ENCODE measurements at places on chromosomes 5 and 9. TPM values are rescaled to one million over a fixed set of nuclear protein-coding genes. Genes with fewer than 3 reads are reported as not detected.

- H3K27ac ChIP-seq = peak overlapping the region; percentile 52
- no peaks in the 10 kb centered on the region for H3K36me3 ChIP-seq
- peaks cover 7% of the 10 kb centered on the region for H3K27me3 ChIP-seq
- H3K4me1 ChIP-seq = peaks cover 13% of the 10 kb centered on the region
- DNase-seq = no peak
These were observed 65.4 kb downstream of the PAX5 start for GRCh38 chr9:36968574-36969215.

DNA sequence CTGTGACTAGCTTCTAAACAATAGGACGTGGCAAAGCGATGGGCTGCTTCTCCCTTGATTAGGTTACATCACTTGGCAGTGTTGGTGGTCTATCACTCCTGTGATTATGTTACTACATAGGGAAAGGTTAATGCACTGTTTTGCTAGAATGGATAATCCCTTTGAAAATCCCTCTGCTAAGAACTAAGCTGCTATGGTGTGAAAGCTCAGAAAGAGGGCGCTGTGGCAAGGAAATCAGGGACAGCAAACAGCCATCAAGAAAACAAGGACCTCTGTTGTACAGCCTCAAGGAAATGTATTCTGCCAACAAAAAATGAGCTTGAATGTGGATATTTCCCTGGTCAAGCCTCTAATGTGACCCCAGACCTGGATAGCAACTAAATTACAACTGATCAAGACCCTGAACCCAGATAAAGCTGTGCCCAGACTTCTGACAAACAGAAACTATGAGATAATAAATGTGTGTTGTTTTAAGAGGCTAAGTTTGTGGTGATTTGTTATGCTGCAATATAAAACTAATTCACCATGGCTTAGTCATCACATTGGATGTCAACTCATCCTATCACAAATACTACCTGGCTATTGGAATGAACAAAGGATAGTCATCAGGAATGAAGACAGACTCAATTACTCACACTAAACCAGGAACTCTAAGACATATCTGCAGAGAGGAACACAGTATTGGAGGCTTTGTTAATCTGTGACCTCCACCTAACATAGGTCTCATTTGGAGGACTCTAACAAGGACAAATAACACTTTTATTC lies 1215.9 kb downstream of the EFNA5 start:
- no peak overlapping the region for H3K4me3 ChIP-seq
- H3K36me3 ChIP-seq = no peaks in the 10 kb centered on the region
- H3K27ac ChIP-seq = no peak overlapping the region
- H3K27me3 ChIP-seq = no peaks in the 10 kb centered on the region

DNA sequence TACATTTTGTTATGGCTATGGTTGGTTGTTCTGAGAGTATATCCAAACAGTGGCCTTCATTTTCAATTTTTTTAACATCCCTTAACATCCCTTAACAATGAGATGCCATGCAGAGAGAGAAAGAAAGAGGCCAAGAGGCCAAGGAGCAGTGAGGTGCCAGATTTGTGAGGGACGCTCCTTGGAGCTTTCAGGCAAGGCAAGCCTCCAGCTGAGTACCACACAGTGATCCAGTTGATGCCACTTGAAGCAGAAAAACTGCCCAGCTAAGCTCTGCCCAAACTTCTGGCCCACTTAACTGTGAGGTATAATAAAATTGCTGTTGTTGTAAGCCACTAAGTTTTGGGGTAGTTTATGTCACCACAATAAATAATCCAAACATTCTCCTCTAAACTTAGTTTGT lies 22.6 kb upstream of the EMB start:
- no peaks in the 10 kb centered on the region for H3K4me1 ChIP-seq
- H3K4me3 ChIP-seq = no peak overlapping the region
- no peaks in the 10 kb centered on the region for H3K36me3 ChIP-seq

GRCh38 chr5:134236318-134236717 lies 10.4 kb upstream of the PPP2CA start:
- H3K27me3 ChIP-seq = no peaks in the 10 kb centered on the region
- H3K27ac ChIP-seq = no peak overlapping the region
- peaks cover 9% of the 10 kb centered on the region for H3K4me1 ChIP-seq
- H3K36me3 ChIP-seq = no peaks in the 10 kb centered on the region

The REEP5 gene
- 108 TPM for total RNA-seq

GRCh38 chr5:71482132-71482531 lies 26.7 kb downstream of the BDP1 start:
- no peaks in the 10 kb centered on the region for H3K27me3 ChIP-seq
- H3K36me3 ChIP-seq = no peaks in the 10 kb centered on the region
- no peaks in the 10 kb centered on the region for H3K4me1 ChIP-seq

GRCh38 chr5:142178651-142179050 lies 70.1 kb downstream of the NDFIP1 start:
- H3K4me1 ChIP-seq = peaks cover 9% of the 10 kb centered on the region
- H3K36me3 ChIP-seq = no peaks in the 10 kb centered on the region
- no peak for DNase-seq
- no peaks in the 10 kb centered on the region for H3K27me3 ChIP-seq

DNA sequence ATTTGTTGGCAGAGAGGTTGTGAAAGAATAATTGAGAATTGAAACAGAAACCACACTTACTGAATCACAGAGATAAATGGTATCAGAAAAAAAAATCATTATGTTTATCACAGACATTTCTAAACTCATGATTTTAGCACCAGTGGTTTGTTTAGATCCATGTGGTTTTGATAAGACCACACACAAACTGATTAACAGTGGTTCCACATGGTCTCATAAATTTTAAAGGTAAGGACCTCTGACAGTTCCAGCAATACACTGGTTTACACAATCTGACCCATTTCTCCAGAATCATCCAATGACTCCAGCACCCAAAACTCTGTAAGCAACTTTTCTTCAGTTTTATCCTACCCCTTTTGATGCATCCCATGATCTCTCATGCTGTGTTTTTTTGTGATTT lies 261.2 kb downstream of the ANXA1 start:
- no peaks in the 10 kb centered on the region for H3K4me1 ChIP-seq
- no peak overlapping the region for H3K4me3 ChIP-seq
- no peaks in the 10 kb centered on the region for H3K27me3 ChIP-seq
- H3K36me3 ChIP-seq = no peaks in the 10 kb centered on the region

DNA sequence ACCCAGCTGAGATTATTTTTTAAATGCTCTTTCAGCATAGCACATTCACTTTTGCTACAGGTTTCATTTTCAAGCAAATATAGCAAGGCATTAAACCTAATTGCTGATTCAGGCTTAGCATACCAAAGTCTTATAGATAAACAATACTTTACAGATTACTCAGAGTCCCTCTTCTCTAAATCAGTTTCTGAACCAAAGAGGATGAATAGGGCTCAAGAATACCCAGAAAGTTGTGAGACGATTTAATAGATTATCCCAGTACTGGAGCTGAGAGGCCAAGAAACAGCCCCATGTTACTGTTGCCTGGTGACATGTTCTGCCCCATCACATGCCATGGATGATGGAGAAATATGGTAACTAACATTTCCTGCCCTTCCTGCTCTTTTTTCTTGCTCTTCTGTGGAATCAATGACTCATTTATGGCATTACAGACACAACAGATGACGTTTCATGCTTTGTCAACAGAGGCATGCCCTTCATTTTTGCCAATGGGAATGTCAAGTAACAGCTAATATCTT lies 18.1 kb upstream of the SSBP2 start:
- DNase-seq = no peak
- no peak overlapping the region for H3K27ac ChIP-seq
- no peaks in the 10 kb centered on the region for H3K27me3 ChIP-seq
- H3K4me3 ChIP-seq = no peak overlapping the region

DNA sequence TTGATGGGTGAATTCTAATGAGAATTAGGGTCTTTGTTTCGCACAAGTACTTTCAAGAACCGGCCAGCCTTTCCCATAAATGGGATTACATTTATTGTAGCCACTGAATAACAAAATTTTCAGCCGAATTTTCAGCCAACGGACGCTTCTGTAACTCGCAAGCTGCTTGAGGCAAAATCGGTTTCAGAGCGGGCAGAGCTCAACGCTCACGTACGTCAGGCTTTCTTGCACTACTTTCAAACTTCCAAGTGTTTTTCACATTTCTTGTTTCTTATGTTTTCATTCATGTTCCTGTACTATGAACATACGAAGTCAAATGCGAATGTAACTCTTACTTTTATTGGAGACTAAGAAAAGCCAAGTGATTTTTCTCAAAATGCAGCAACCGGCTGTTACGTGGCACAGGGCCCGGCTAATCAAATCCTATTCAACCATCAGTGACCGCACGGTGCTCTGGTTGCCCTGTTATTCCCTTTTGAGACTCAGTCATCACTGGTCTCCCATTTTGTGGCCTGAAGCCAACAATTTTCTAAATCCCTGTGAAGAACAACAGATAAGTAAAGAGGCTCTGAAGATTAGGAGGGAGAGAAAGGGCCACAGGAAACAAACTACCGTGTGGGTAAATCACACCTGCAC lies 68.5 kb downstream of the SLC28A3 start:
- H3K4me1 ChIP-seq = peaks cover 25% of the 10 kb centered on the region
- H3K36me3 ChIP-seq = no peaks in the 10 kb centered on the region
- peak overlapping the region; percentile 84 for H3K4me3 ChIP-seq

- peak overlapping the region; percentile 38 for H3K4me3 ChIP-seq
- peaks cover 46% of the 10 kb centered on the region for H3K4me1 ChIP-seq
- DNase-seq = no peak
- no peaks in the 10 kb centered on the region for H3K36me3 ChIP-seq
- no peak overlapping the region for H3K27ac ChIP-seq
These were observed 57.3 kb downstream of the DAPK1 start for GRCh38 chr9:87554976-87555375.

- peaks cover 12% of the 10 kb centered on the region for H3K4me1 ChIP-seq
- H3K27me3 ChIP-seq = peaks cover 4% of the 10 kb centered on the region
- no peaks in the 10 kb centered on the region for H3K36me3 ChIP-seq
- H3K27ac ChIP-seq = no peak overlapping the region
- H3K4me3 ChIP-seq = no peak overlapping the region
These were observed 298.3 kb downstream of the ENC1 start for GRCh38 chr5:74342182-74342581.

The RNF183 gene
- not detected for total RNA-seq

The TCERG1 gene
- 122 TPM for total RNA-seq

The CDC20B gene
- 0.34 TPM for total RNA-seq

GRCh38 chr9:2570615-2571479 lies 50.7 kb upstream of the VLDLR start:
- no peaks in the 10 kb centered on the region for H3K4me1 ChIP-seq
- peaks cover 2% of the 10 kb centered on the region for H3K27me3 ChIP-seq

The SPINK13 gene
- not detected for total RNA-seq

- no peaks in the 10 kb centered on the region for H3K36me3 ChIP-seq
- H3K4me3 ChIP-seq = no peak overlapping the region
- DNase-seq = no peak
- H3K27me3 ChIP-seq = no peaks in the 10 kb centered on the region
These were observed 249.0 kb upstream of the ADRA1B start for GRCh38 chr5:159667286-159667685.

DNA sequence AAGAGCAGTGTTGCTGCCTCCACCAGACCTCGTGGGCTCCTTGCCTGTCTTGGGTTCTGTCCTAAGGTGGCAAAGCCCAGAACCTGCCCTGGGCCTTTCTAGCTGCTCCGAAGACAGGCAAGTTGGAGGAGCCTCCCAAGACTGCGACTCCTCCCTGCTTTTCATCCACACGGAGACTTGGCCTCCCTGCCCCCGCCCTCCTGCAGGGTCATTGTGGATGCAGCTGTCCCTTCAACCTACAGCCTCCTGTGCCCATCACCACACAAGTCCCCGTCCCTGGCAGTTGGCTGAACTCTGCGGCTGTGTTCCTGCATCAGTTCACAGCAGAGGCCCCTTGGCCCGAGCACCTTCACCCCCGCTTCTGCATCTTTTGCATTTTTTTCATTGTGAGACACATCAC lies 59.2 kb downstream of the WNK2 start:
- H3K27me3 ChIP-seq = peaks cover 16% of the 10 kb centered on the region
- no peak overlapping the region for H3K4me3 ChIP-seq
- peaks cover 40% of the 10 kb centered on the region for H3K4me1 ChIP-seq
- H3K27ac ChIP-seq = peak overlapping the region; percentile 88
- H3K36me3 ChIP-seq = peaks cover 3% of the 10 kb centered on the region
- peak; percentile 42 for DNase-seq

DNA sequence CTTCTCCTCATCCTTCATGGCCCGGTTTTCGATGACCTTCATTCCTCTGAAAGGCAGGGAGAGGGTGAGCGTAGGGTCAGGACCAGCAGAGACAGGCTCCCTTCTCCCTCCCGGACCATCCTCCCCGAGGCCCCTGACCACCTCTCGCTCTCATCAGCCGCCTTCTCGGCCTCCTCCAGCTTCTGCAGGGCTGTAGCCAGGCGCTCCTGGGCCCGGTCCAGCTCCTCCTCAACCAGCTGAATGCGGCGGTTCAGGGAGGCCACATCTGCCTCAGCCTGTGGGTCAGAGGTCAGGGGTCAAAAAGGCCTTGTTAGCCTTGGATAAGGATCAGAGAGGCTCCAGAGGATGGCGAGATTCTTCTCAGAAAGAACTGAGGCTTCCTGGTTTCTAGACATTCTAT lies 4.2 kb downstream of the TPM2 start:
- H3K27me3 ChIP-seq = peaks cover 10% of the 10 kb centered on the region
- H3K27ac ChIP-seq = no peak overlapping the region
- no peak for DNase-seq
- no peaks in the 10 kb centered on the region for H3K36me3 ChIP-seq

- H3K36me3 ChIP-seq = peaks cover 10% of the 10 kb centered on the region
- H3K27ac ChIP-seq = no peak overlapping the region
- H3K4me3 ChIP-seq = no peak overlapping the region
- peaks cover 16% of the 10 kb centered on the region for H3K4me1 ChIP-seq
These were observed 243.8 kb downstream of the CSNK1G3 start for GRCh38 chr5:123755653-123756317.

The CSF1R gene
- not detected for total RNA-seq

The ARAP3 gene
- total RNA-seq = 8.6 TPM

- H3K4me3 ChIP-seq = no peak overlapping the region
- no peaks in the 10 kb centered on the region for H3K27me3 ChIP-seq
- no peaks in the 10 kb centered on the region for H3K4me1 ChIP-seq
- no peaks in the 10 kb centered on the region for H3K36me3 ChIP-seq
These were observed 1231.1 kb upstream of the ACO1 start for GRCh38 chr9:31153250-31153840.

- H3K36me3 ChIP-seq = no peaks in the 10 kb centered on the region
- no peaks in the 10 kb centered on the region for H3K27me3 ChIP-seq
- no peak for DNase-seq
These were observed 142.6 kb downstream of the INSYN2B start for GRCh38 chr5:169837686-169838085.

The FOXD4 gene
- 0.76 TPM for total RNA-seq

DNA sequence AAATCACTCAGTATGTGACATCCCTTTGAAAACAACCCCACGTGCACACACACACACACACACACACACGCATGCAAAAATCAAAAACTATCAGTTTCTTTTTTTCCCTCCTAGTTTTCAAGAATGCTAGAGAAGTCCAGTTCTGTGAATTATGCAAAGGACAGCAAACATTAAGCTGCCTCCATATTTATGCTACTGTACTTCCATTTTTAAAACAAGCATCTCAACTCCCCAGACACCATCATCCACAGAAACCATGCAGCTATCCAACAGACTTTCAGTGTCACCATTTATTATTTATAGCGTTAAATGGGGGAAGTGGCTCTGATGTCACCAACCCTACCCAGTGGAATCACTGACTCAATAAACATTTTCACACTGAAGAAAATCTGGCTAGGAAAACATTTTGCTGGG lies 1.6 kb downstream of the FBXW11 start:
- H3K27me3 ChIP-seq = peaks cover 7% of the 10 kb centered on the region
- DNase-seq = no peak
- peak overlapping the region; percentile 96 for H3K27ac ChIP-seq
- peak overlapping the region; percentile 96 for H3K4me3 ChIP-seq

The SLC36A1 gene
- total RNA-seq = 117 TPM

- H3K4me3 ChIP-seq = no peak overlapping the region
- H3K27me3 ChIP-seq = peaks cover under 1% of the 10 kb centered on the region
- DNase-seq = no peak
- H3K27ac ChIP-seq = no peak overlapping the region
These were observed 439.9 kb downstream of the GADD45G start for GRCh38 chr9:90044710-90045151.

Measured in glutamatergic neuron (in vitro differentiated cells).